ENCODE measurements at places on chromosomes 16 and 17.
A peak's percentile ranks its signal among the peaks of the same experiment; 100 is the strongest.

DNA sequence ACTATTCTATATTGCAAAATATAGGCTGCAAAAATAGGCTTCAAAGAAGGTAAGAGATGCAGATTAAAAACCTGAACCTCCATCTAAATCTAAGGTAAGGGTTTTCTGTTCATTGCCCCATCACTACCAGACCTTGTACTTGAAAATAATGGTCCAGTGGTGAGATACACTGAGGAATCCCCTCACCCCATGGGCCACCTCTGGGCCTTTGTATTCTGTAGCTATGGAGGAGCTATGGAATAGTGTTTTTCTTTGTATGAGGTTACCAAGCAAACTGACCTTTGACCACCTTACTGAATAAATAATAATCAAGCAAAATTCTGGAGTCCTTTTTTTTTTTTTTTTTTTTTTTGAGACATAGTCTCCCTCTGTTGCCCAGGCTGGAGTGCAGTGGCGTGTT lies 4.8 kb upstream of the UBE2Z start:
- no peak for DNase-seq

DNA sequence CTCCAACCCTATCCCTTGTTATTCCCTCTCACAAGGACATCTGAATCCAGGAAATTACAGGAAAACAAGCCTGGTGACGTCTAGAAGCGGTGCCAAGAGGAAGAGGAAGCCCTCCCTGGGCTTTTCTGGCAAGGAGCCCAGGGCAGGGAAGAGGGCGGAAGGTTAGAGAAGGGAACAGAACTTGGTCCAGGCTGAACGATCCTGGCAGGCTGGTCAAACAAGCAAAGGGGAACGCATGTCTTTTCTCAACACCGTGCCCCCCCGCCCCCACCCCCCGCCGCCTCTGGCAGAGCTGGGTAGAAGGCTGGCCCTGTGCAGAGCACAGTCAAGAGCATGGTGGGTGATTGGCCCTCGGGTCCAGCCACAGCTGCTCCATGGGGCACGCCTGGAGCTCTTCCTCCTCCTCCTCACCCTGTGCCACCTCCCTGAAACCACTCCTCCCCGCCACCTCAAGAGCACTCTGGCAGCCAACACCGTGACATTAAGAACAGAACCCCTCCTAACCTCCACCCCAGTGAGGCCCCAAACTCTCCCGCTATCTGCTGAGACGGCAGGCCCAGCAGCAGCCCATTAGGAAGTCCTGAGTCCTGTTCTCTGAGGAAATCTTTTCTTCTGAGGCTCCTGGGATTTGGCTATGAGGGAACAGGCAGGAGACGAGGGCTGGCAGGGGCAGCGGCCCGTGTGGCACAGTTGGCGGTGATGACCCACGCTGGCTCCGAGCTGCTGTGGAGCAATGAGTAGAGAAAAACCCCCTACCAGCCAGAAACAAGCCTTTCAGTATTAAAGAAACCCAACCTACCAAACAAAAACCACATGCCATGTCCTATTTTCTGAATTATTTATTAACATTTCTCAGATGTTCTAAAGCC lies 7.3 kb downstream of the C16orf86 start:
- peak; percentile 76 for DNase-seq

GRCh38 chr17:81390029-81390872 lies 5.0 kb upstream of the BAHCC1 start:
- DNase-seq, result no peak

DNA sequence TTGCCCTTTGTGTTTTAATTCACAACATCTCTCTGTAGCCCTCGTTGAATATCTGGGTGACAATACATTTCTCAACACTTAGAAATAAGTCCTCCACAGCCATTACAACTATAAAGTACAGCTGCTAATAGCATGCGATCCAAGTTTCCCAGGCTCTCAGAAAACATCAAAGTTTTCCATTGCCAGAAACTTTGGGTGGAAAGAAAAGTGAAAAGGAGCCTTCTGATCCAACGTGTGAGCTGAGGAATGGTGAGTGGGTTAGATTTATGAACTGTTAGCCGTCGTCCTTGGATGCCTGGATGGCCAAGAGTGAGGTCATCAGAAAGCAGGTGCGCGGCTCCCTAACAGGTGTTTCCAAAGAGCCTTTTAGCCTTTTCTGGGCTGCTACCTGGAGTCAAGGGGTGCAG lies 258.0 kb downstream of the PMP22 start:
- no peak for DNase-seq

DNA sequence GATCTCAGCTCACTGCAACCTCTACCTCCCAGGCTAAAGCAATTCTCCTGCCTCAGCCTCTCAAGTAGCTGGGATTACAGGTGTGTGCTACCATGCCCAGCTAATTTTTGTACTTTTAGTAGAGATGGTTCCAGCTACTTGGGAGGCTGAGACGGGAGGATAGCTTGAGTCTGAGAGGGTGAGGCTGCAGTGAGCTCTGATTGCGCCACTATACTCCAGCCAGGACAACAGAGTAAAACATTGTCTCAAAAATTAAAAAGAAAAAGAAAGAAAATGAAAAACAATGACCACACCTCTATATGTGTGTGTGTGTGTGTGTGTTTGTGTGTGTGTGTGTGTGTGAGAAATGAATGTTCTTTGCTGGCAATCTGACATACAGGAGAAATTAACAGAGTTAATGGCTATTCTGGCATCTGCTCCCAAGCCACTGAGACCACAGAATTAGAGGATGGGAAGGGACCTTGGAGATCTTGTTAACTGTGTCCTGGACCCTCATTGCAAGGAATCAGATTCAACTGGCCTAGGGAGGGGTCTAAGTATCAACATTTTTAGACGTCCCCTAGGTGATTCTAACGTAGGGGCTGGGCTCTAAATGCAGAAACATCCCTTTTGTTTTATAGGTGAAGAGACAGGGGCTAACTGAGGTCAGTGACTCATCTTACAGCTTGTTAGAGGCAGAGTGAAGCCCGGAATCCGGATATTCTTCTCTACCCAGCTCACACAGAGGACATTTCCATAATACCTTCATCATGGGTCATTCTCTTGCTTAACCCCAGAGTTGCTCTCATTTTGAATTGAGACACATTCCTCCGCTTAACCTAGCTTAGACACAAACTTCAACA lies 16.4 kb upstream of the MARCHF10 start:
- peak; percentile 92 for DNase-seq
